Panc1 (cell line): ENCODE measurements at places on chromosomes 5 and 9. TPM values are rescaled to one million over a fixed set of nuclear protein-coding genes. Genes with fewer than 3 reads are reported as not detected.
A peak's percentile ranks its signal among the peaks of the same experiment; 100 is the strongest.

The DMGDH gene
- total RNA-seq: 0.54 TPM

The FSTL4 gene
- 0.18 TPM for total RNA-seq

The TTC16 gene
- 0.05 TPM for total RNA-seq

The SLC4A9 gene
- total RNA-seq: not detected

The PCDHGB3 gene
- 0.49 TPM for total RNA-seq

The CARTPT gene
- total RNA-seq: not detected

The BTNL3 gene
- not detected for total RNA-seq

The FRMD3 gene
- 14.5 TPM for total RNA-seq

The ZNF354B gene
- total RNA-seq: 33.0 TPM

The BTNL9 gene
- total RNA-seq: 37.5 TPM

GRCh38 chr5:92560698-92561401 lies 1020.2 kb downstream of the NR2F1-AS1 start:
- peak overlapping the region; percentile 100 for H3K27ac ChIP-seq
- H3K4me1 ChIP-seq: peaks cover 46% of the 10 kb centered on the region
- H3K36me3 ChIP-seq: peaks cover 4% of the 10 kb centered on the region; the same call in 1 of the 2 replicates
- no peaks in the 10 kb centered on the region for H3K27me3 ChIP-seq

DNA sequence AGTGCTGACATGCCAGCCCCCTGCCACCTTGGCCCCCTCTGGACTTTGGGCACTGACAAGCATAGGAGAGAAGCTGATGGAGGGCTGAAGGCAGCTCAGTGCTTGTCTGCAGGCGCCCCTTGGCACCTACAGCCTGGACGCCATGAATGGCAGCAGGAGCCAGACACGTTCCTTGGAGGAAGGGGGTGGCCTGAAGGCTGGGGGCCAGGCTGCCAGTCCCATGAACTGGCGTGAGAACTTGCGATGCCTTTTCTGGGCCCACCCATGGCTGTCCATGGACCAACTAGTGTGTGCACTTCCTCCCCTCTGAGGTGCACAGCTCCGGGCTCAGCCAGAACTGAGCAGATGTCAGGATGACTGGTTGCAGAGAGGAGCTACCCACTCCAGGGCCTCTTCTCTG lies 99.0 kb upstream of the RANBP6 start:
- no peaks in the 10 kb centered on the region for H3K36me3 ChIP-seq
- DNase-seq: no peak
- no peak overlapping the region for H3K4me3 ChIP-seq
- H3K4me1 ChIP-seq: no peaks in the 10 kb centered on the region
- H3K27ac ChIP-seq: no peak overlapping the region

DNA sequence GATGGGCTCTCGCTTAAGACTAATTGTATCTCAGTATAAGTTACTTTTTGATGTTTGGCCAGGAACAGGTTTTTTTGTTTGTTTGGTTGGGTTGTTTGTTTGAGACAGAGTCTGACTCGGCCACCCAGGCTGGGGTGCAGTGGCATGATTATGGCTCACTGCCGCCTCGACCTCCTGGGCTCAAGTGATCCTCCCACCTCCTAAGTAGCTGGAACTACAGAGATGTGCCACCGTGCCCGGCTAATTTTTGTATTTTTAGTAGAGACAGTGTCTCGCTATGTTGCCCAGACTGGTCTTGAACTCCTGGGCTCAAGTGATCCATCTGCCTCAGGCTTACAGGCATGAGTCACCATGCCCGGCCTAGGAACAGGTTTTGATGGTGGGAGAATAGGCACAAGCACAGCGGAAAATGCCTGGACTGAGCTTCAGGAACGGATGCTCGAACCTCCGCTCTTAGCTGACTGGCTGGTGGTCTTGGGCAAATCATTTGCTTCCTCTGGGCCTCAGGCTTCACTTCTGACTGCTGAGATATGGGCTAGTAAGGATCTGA lies 11.4 kb upstream of the SYNPO start:
- no peak for DNase-seq
- peak overlapping the region; percentile 74 for H3K27ac ChIP-seq
- H3K27me3 ChIP-seq: no peaks in the 10 kb centered on the region

DNA sequence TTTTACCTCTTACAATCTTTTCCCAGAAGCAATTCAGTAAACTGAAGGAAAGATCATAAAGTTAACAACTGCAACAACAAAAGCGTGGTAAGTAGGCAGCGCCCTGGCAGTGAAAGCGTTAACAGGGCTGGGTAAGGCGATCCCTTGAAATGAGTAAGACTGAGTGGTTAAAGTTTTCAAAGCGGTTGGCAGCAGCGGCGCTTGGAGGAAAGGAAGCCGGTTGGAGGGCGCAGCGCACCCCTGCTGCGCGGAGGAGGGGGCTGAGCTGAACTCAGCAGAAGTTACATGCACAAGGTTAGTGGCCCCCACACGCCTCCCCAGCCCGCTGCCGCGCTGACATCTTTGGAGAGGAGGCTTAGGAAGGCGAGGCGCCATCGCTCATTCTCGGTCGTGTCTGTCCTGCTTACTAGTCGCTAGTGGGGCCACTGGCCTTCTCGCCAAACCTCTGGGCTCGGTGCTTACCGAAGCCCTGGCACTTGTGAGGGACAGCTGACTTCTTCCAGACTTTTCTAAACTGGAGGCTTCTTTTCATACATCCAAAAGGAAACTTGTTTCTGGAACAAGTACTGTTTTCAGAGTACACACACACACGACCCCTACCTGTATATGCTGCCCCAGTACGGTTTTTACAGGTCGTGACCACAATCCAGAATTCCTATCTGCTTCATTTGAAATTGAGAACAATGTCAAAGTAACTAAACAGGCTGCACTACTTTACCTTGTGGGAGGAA lies at the start of gene SH3RF2:
TSS of gene SH3RF2 (plus strand) at position 178 of the 731 bp plus-strand sequence. CDS start 1,351 bp downstream, outside the sequence.
- H3K4me1 ChIP-seq: peaks cover 67% of the 10 kb centered on the region
- H3K36me3 ChIP-seq: no peaks in the 10 kb centered on the region
- no peak for DNase-seq
- no peaks in the 10 kb centered on the region for H3K27me3 ChIP-seq

DNA sequence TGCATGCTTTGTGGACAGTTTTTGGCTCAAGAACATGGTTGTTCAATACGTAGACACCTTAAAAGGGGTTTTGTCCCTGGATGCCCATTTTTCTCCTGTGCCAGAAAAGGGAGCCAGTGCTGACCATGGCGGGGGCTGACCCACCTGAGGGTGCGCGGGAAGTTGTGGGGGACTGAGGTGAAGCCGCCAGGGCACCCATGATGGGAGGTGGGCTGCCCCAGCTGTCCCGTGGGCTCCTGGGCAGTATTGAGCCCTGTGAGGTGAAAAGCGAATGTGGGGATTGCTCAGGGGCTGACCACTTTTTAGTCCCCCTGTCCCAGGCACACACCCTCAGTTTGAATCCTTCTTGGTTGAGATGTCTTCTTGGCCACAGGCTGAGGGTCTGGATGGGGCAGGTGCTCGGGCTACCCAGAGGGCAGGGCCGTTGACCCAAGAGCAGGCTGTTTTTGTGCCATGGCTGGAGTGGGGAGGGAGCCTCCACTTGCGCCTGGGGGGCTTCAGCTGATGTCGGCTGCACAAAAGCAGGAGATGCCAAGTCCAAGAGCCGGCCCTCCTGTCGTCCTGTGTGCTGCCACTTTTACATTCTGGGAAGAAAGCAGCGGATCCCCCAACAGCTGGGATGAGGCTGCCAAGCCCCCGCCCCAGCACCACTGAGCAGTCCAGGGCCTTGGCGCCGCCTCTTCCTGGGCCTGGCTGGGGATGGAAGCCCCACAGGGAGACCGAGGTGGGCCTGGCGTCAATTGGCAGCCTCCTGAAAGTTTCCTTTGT lies 120.1 kb downstream of the WNK2 start:
- no peak for DNase-seq
- no peaks in the 10 kb centered on the region for H3K27me3 ChIP-seq
- no peak overlapping the region for H3K4me3 ChIP-seq
- H3K36me3 ChIP-seq: no peaks in the 10 kb centered on the region

DNA sequence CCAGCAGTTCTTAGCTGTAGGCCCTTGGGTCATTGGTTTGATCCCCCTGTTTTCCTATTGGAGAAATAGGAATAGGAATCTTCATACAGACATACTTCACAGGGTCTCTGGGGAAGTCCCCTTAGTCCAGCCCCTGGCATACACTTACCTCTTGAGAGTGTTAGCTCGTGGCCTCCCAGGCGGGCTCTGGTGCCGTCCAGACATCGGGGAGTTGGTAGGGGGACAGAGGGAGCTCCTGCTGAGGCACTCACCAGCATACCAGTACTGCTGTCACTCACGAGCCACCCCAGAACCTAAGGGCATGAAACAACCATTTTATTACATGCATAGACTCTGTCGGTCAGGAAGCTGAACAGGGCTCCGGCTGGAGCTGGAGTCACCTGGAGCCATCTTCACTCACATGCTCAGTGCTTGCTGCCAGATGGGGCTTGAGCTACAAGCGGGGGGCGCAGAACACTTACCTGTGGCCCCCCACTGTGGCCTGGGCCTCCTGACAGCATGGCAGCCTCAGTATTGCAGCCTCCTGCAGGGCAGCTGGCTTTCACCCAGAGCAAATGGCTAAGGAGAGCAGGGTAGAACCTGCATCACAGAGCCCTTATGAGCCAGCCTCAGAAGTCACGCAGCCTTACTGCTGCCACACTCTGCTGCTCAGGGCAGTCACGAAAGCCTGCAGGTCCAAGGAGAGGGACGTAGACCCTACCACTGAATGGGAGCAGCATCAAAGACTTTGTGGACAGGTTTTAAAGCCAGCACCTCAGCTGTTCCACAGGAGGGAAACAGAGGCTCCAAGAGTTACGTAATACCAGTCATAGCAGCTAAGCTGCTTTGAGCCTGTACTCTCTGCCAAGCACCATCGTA lies 58.3 kb upstream of the ANGPTL2 start:
- no peaks in the 10 kb centered on the region for H3K4me1 ChIP-seq
- H3K27ac ChIP-seq: no peak overlapping the region
- H3K27me3 ChIP-seq: no peaks in the 10 kb centered on the region
- H3K36me3 ChIP-seq: no peaks in the 10 kb centered on the region

DNA sequence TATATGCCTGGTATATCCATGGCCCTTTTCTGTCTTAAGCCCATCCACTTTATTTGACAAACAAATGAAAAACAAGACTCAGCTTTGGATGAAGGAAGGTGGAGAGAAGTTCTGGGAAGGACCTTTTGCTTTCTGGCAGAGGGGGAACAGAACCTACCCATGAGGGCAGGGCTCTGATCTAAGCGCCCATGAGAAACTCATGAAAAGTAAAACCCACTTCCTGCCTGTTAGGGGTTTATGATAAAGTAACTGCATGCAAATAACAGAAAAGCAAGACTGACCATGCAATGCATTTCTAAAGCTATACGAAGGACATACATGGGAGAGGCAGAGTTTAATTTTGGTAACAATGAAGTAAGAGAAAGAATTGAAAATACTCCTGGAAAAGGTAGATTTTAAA lies 181.9 kb upstream of the ADRA1B start:
- H3K27me3 ChIP-seq: peaks cover 3% of the 10 kb centered on the region; the same call in 1 of the 2 replicates
- DNase-seq: no peak
- H3K36me3 ChIP-seq: no peaks in the 10 kb centered on the region
- H3K27ac ChIP-seq: no peak overlapping the region
- H3K4me3 ChIP-seq: no peak overlapping the region

DNA sequence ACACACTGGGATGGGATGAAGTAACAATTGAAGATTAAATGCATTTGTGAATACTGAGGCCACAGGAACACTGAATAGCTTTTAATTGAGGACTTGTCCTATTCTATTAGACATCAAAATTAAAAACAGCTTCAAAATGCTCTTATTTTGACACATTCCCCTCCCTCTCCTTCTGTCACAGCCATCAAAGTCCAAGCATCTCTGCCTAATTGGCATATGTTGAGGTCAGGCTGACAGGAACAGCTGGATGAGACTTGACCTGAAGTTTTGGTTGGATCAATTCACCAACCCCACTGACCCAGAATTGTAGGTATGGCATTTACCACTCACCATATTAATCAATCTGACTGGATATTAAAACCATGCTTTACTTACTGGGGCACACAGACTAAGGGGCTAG lies 96.3 kb downstream of the PTCH1 start:
- DNase-seq: no peak
- no peaks in the 10 kb centered on the region for H3K36me3 ChIP-seq
- no peak overlapping the region for H3K27ac ChIP-seq
- no peaks in the 10 kb centered on the region for H3K27me3 ChIP-seq

GRCh38 chr5:34042321-34042720 lies 692 bp downstream of the C1QTNF3 start:
- no peak for DNase-seq
- no peaks in the 10 kb centered on the region for H3K36me3 ChIP-seq
- H3K4me3 ChIP-seq: no peak overlapping the region
- H3K4me1 ChIP-seq: no peaks in the 10 kb centered on the region
- H3K27ac ChIP-seq: no peak overlapping the region

- peaks cover 5% of the 10 kb centered on the region for H3K36me3 ChIP-seq
- no peaks in the 10 kb centered on the region for H3K27me3 ChIP-seq
- DNase-seq: no peak
- H3K27ac ChIP-seq: peak overlapping the region; percentile 89
- H3K4me3 ChIP-seq: peak overlapping the region; percentile 82
- peaks cover 34% of the 10 kb centered on the region for H3K4me1 ChIP-seq
Measured at GRCh38 chr9:38065369-38066075, 3.5 kb downstream of the SHB start.

GRCh38 chr5:113652161-113652560 lies 138.7 kb downstream of the YTHDC2 start:
- H3K4me1 ChIP-seq: no peaks in the 10 kb centered on the region
- DNase-seq: no peak
- H3K4me3 ChIP-seq: no peak overlapping the region
- no peaks in the 10 kb centered on the region for H3K36me3 ChIP-seq

DNA sequence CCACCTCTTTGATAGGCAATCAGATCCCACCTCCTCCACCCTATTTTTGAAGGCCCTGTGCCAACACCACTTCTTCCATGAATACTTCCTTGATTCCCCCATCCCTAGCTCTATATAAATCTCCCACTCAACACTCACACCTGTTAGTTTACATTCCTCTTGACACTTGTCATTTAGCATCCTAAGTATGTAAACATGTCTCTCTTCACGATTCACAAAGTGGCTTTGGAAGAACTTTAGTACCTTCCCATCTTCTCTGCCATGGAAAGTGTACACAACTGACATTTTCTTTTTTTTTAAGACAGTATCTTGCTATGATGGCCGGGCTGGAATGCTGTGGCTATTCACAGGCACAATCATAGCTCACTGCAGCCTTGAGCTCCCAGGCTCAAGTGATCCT lies 1.5 kb upstream of the FXN start:
- H3K4me3 ChIP-seq: no peak overlapping the region
- H3K4me1 ChIP-seq: no peaks in the 10 kb centered on the region
- no peak overlapping the region for H3K27ac ChIP-seq
- H3K36me3 ChIP-seq: no peaks in the 10 kb centered on the region; the same call in 1 of the 2 replicates

- no peaks in the 10 kb centered on the region for H3K4me1 ChIP-seq
- H3K36me3 ChIP-seq: no peaks in the 10 kb centered on the region
- DNase-seq: no peak
- no peak overlapping the region for H3K27ac ChIP-seq
- no peaks in the 10 kb centered on the region for H3K27me3 ChIP-seq
Measured at GRCh38 chr5:177419046-177419445, 7.4 kb upstream of the GRK6 start.
